Spinal cord (tissue), 10 donors: ENCODE measurements at places on chromosomes 4 and X. TPM values are rescaled to one million over a fixed set of nuclear protein-coding genes. Genes with fewer than 3 reads are reported as not detected.

- no peak for DNase-seq
- H3K27me3 ChIP-seq, result no peaks in the 10 kb centered on the region
- H3K4me3 ChIP-seq, result no peak overlapping the region
- no peaks in the 10 kb centered on the region for H3K4me1 ChIP-seq
- H3K27ac ChIP-seq, result no peak overlapping the region
Measured at GRCh38 chrX:3263681-3264126, 82.7 kb downstream of the MXRA5 start.

The POU3F4 gene
- total RNA-seq, result 2.4 TPM

GRCh38 chr4:154317201-154317999 lies 174.2 kb downstream of the DCHS2 start:
- H3K27me3 ChIP-seq, result no peaks in the 10 kb centered on the region
- H3K36me3 ChIP-seq, result no peaks in the 10 kb centered on the region
- no peak overlapping the region for H3K4me3 ChIP-seq
- DNase-seq, result no peak
- no peaks in the 10 kb centered on the region for H3K4me1 ChIP-seq

- H3K27ac ChIP-seq, result peak overlapping the region; percentile 68
- DNase-seq, result peak; percentile 66
- H3K4me3 ChIP-seq, result no peak overlapping the region
- H3K4me1 ChIP-seq, result no peaks in the 10 kb centered on the region
- no peaks in the 10 kb centered on the region for H3K27me3 ChIP-seq
Measured at GRCh38 chr4:113574636-113575103, 186.9 kb downstream of the CAMK2D start.

- H3K36me3 ChIP-seq, result peaks cover 9% of the 10 kb centered on the region
- H3K4me3 ChIP-seq, result peak within 1 kb of the TSS; percentile 75
- H3K27me3 ChIP-seq, result no peaks in the 10 kb centered on the region
- peaks cover 11% of the 10 kb centered on the region for H3K4me1 ChIP-seq
- peak; percentile 78 for DNase-seq
Measured at GRCh38 chrX:48475774-48476577, at the start of gene FTSJ1. Gene FTSJ1 (plus strand): TSS chrX:48476199. CDS start chrX:48478048, 1,849 bp downstream.

DNA sequence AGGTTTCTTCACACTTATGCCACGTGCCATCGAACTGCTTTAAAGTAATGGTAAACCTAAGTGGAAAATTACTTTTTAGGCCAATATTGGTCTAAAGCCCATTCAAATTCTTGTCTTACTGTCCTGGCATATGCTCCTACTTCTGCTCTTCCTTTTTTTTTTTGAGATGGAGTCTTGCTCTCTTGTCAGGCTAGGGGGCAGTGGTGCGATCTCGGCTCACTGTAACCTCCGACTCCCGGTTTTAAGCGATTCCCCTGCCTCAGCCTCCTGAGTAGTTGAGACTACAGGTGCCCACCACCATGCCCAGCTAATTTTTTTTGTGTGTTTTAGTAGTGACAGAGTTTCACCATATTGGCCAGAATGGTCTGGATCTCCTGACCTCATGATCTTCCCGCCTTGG lies 129.0 kb upstream of the TECRL start:
- no peaks in the 10 kb centered on the region for H3K4me1 ChIP-seq
- no peak overlapping the region for H3K27ac ChIP-seq
- H3K36me3 ChIP-seq, result no peaks in the 10 kb centered on the region
- H3K27me3 ChIP-seq, result no peaks in the 10 kb centered on the region
- no peak overlapping the region for H3K4me3 ChIP-seq

GRCh38 chr4:18480928-18481327 lies 459.4 kb upstream of the LCORL start:
- no peaks in the 10 kb centered on the region for H3K27me3 ChIP-seq
- no peak overlapping the region for H3K4me3 ChIP-seq
- no peaks in the 10 kb centered on the region for H3K36me3 ChIP-seq
- H3K27ac ChIP-seq, result no peak overlapping the region

- H3K27ac ChIP-seq, result peak overlapping the region; percentile 96
- no peaks in the 10 kb centered on the region for H3K27me3 ChIP-seq
- peak overlapping the region; percentile 71 for H3K4me3 ChIP-seq
- H3K4me1 ChIP-seq, result peaks cover 12% of the 10 kb centered on the region
Measured at GRCh38 chrX:2928191-2928582, 952 bp downstream of the ARSD start.

DNA sequence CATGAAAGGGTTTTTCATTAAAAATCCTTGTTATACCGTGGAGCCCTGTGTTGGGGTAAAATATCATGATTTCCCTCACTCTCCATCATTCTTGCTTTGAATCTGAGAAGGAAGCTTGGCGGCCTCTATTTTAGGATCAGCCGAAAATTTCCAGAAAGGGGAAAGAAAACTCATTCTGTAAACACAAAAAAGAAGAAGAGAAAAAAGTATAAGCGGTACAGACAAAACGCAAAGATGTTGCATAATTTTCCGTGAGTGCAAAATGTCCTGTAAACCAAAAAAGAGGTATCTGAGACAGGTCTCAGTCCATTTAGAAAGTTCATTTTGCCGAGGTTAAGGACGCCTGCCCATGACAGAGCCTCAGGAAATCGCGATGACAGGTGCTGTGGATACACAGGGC lies 5.3 kb downstream of the CSF2RA start:
- no peak overlapping the region for H3K4me3 ChIP-seq
- no peak for DNase-seq
- no peak overlapping the region for H3K27ac ChIP-seq
- H3K4me1 ChIP-seq, result no peaks in the 10 kb centered on the region
- no peaks in the 10 kb centered on the region for H3K27me3 ChIP-seq

The LRP2BP gene
- total RNA-seq, result 8.0 TPM
